ENCODE measurements at places on chromosomes 3 and 15. TPM values are rescaled to one million over a fixed set of nuclear protein-coding genes. Genes with fewer than 3 reads are reported as not detected.
A peak's percentile ranks its signal among the peaks of the same experiment; 100 is the strongest.

DNA sequence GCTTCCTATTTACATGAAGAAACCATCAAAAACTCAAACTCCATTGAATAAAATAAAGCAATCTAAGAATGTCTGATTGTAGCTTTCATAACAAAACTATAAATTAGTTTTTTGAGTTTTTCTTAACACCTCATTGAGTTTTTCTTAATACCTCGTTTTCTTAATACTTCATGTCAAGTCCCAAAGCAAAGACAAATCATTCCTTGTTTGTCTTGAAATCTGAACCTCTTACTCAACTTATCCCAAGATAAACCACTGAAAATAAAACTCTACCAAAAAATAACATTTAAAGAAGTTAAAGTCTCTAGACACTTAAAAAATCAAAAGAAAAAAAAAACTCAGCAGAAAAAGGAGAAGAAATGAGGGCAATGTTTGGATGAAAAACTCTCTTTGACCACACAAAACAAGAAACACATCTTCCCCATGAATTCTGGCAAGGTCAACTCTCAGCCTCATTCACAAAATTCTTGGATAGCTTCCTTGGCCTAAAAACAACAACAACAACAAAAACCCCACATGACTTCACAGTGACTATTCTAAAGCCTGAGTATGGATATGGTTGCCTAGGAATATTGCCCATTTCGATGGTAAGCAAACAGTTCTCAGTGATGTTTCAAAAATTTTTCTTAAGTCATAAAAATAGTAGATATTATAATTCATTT, 38.2 kb downstream of the TMCC1 start:
- DNase-seq = peak; percentile 12

Gene ZDHHC23
- 0.94 TPM for polyA plus RNA-seq

- no peak for DNase-seq
Measured at GRCh38 chr3:10371789-10372188, 50.9 kb upstream of the SEC13 start.

GRCh38 chr15:52670087-52670486, 9.1 kb downstream of the ATOSA start:
- no peak for DNase-seq

Gene CHRFAM7A
- polyA plus RNA-seq = 2.1 TPM

DNA sequence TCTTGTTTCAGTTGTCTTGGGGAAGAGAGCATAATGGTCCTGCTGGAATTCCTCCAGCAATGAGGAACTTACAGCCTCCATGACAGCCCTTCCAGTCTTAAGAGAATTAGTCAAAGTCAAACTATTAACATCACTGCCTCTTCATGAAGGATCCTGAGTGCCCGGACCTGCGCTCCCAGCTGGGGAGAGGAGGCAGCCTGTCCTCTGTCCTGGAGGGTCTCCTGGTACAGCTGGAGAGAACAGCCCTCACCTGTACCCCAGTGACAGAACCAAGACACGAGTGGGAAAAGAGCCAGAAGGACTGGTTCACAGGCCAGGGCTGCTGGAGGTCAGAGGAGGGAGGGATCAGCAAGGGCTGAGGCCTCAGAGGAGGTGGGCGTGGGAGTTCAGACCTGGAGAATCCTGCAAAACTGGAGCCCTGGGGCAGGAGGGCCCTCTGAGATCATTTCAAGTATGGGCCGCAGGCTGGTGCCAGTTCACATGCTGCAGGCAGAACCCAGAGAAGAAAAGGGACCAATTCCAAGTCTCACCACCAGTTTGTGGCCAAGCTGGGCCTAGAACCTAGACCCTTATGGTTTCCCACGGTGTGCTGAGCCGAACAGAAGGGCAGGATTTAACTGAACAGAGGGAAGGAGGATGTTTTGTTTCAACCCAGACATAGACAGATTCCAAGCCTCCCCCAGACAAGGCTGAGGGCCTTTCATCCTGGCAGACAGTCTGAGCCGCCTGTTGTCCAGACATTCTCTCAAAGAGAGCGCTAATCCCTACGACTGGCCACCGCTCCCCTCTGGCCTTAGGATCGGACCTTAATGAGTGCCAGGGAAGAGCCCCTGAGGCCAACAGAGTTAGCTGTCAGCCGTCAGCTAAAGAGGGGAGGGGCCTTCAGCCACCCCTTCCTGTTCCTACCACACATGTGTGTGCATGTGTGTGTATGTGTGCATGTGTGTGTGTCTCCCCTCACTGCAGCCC, 18.2 kb downstream of the LOXL1 start:
- no peak for DNase-seq

Gene SMAD3
- 29.7 TPM for polyA plus RNA-seq

Gene ARF4
- 130 TPM for polyA plus RNA-seq

Data from hindlimb muscle (tissue), 1 donor.